Osteoblast (primary cell): ENCODE measurements at places on chromosomes 3 and 15.

- peak; percentile 91 for DNase-seq
These were observed at the start of gene RARB for GRCh38 chr3:25427942-25428788. TSS of gene RARB (plus strand) at chr3:25428263. CDS start at chr3:25428732, 469 bp downstream.

DNA sequence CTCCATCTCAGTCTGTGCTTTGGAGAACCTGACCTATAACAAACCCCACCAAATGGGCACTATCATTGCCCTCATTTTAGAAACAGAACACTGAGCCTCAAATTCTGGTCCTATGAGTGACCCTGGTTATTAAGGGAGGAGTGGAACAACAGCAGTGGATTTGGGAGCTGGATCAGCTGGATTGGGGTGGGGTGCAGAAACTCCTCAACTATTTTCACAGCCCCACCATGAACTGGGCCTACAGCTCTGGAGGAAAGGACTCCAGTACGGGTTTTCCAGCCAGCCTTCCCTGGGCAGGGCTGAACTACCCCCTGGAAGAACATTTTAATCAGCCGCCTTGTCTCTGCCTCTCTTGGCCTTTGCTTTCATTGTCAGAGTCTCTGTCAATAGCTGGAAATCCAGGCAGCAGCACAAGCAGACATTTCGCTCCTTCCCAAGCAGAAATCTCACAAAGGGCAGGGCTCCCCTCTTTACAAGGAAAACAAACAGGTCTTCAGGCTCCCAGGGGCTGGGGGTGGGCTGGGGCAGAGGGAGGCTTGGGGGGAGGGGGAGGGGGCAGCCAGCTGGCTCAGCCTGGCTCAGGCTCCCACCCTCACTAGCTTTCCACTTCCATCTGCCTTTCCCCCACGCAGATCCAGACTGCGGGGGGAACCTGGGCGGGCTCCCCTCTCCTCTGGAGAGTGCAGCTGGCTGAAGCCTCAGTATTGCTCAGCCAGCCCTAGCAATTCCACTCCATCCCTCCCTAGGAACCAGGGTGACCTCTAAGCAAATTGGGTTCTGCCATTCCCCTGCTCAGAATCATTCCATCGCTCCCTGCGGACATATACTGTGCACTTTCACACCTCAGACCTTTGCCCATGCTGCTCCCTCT is 13.7 kb upstream of the TLE3 start:
- DNase-seq: peak; percentile 94

GRCh38 chr3:16595778-16596177 is 9.4 kb downstream of the DAZL start:
- no peak for DNase-seq

DNA sequence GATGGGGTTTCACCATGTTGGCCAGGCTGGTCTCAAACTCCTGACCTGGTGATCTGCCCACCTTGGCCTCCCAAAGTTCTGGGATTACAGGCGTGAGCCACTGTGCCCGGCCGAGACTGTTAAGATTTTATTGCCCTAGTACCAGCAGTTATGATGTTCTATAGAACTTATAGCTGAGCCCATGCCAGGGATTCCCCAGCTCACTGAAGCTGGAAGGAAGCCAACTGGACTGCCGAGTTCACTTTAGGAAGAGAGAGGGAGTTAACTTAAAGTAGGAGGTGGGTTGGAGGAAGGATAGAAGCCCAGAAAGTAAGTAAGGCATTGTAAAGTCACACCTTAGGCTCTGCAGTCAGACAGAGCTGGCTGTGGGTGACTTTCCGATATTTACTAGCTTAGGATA is 101.1 kb upstream of the BOC start:
- DNase-seq: no peak

DNA sequence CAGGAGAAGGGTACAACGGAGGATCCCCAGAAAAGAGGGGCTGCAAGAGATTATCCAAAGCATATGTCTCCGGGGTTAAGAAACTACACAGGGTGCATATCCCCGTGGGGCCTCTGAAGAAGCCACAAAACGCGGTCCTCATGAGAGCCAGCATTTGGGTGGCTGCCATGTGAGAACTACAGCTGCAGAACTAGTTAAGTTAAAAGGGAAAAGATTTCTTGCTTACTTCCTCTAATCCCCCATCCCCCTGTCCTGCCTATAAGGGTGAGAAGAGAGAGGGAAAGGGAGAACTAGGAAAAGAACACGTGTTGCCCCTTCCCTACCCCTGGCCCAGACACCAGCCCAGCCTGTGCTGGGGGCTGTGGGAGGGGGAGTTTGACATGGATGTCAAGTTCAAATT is 70.4 kb upstream of the PCSK6 start:
- DNase-seq: no peak

GRCh38 chr3:50657407-50657806 is 17.3 kb upstream of the DOCK3 start:
- no peak for DNase-seq

- peak; percentile 78 for DNase-seq
These were observed 1.1 kb upstream of the PIK3CA start for GRCh38 chr3:179146911-179147513.

DNA sequence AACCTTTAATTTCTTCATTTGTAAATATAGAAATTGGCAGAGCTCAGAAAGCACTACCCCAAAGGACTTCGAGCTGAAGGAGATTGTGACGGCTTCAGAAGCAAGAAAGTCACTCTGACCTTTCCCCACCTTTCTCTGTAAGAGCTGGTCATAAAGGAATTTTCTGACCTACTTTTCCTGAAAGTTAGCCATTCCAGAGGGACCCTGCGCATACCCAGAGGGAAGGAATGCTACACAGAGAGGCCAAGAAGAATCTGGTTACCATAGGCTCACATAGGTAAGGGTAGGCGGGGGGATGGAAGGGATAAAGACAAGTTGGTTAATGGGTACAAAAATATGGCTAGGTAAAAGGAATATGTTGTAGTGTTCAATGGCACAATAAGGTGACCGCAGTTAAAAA is 1080.3 kb downstream of the ZPLD1 start:
- DNase-seq: no peak

DNA sequence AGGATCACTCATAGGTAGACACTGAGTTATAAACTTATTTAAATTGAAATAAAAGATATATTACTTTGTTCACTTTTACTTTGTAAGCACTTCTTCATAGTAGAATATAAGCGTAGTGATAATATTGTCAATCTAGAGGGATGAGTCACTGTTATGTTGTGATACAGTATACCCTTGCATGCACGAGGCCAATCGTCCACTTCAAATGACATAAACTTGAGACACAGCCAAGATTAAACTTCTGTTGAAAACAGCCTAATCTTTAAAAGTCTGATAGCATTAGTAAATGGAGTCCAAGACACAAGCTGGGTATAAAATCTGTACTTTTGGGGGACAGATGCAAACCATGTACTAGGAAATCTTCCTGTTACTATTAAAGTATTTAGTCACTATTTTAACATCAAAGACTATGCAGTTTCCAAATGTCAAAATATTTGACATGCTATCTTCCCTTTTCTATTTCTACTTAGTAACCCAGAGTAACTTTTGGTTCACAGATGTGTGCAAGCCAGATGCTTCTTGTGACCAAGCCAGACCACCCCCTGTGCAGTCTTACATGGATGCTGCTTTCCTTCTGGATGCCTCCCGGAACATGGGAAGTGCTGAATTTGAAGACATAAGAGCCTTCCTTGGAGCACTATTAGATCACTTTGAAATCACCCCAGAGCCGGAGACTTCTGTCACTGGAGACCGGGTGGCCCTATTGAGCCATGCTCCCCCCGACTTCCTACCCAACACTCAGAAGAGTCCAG is 85.3 kb downstream of the PIK3R4 start:
- DNase-seq: no peak

DNA sequence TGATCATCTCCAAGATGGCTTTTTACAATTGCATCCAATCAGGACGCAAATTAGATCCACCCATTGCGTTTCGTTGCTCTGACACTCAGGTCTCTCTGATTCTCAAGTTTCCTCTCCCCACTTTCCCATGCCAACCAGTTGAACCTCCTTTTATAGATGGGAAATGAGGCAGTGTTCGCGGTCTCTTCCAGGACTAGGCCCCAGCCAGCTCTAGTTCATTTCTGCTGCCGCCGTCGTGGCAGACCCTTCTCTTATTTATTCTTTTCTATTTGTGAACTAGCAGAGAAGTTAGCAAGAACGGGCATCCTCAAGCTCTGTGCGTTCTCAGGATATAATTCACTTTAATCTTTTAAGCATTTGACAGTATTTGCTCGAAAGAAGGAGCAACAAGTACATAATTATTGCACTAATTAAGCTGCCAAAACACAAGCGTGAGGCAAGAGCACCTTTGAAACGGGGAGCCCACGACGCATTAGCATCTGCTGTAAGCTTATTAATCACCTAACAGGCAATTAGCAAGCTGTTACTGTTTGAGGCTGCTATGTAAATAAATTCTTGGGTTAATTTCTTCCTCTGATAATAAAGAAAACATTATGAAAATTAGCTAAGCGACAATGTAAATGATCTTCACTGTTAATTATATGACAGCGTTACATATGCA is 246.4 kb upstream of the TLE3 start:
- DNase-seq: no peak

DNA sequence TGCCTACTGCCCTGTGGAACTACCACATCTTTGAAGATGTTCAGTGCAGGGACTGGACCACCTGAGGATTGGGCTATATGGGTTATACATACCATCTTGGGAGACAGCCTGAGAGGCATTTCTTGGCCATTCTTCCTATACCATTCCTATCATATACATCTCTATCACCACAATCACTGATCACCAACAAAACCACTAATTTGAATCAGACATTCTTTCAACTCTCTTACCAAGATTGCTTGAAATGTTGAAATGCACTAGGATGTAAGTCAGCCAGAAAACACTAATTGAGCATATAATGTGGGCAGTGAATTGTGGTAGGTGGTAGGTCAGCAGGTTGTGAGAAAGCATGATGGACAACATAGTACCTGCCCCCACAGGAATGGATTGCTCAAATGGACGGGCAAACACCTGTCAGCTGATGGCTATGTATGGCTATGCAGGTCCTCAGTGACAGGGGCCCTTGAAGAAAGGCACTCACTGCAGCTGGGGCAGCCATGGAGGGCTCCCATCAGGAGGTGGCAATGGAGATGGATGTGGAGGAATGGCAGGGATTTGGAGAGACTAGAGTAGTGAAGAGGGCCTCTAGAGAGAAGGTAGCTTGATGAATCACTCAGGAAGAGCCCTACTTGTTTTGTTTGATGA is 49.1 kb downstream of the AMOTL2 start:
- DNase-seq: no peak

GRCh38 chr3:35624698-35625097 is 14.6 kb upstream of the ARPP21 start:
- DNase-seq: no peak

- peak; percentile 23 for DNase-seq
These were observed 75.9 kb downstream of the STRIT1 start for GRCh38 chr3:155217591-155217990.

GRCh38 chr15:26073430-26074333 is 210.6 kb upstream of the ATP10A start:
- no peak for DNase-seq

- DNase-seq: peak; percentile 54
These were observed 20.1 kb downstream of the MAPKAPK3 start for GRCh38 chr3:50637011-50637410.

DNA sequence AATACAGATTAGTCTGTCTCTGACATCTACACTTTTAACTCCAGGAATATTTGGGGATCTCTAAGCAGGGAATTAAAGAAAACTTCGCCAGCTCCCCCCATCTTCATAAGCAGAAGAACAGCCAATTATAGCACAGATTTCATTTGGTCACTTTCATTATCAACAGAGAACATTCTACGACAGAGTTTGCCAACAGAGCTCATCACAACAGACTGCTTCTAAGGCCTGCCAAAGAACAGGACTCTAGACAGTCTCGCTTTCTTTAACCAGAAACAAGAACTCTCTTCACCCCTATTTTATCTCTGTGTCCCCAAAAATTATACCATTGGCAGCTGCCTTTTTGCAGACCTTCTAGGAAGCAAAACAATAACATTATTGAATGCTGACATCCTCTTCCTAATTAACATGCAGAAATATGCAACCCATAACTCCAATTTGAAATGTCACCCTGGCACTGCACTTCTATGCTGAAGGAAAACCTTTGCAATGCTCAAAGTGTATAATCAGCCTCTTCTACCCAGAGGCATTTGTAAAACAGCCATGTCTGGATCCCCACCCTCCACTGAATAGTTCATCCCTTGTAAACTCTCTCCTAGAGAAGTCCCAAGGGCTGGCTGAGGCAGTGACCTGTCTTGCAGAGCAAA is 552.8 kb downstream of the MAGI1 start:
- DNase-seq: no peak

GRCh38 chr15:31858026-31858425 is 172.3 kb upstream of the CHRNA7 start:
- DNase-seq: no peak

GRCh38 chr3:168123201-168124176 is 27.8 kb upstream of the GOLIM4 start:
- DNase-seq: no peak

- DNase-seq: no peak
These were observed 10.8 kb downstream of the PDHB start for GRCh38 chr3:58422756-58423325.

GRCh38 chr3:31802981-31803740 is 177.9 kb downstream of the OSBPL10 start:
- DNase-seq: no peak

DNA sequence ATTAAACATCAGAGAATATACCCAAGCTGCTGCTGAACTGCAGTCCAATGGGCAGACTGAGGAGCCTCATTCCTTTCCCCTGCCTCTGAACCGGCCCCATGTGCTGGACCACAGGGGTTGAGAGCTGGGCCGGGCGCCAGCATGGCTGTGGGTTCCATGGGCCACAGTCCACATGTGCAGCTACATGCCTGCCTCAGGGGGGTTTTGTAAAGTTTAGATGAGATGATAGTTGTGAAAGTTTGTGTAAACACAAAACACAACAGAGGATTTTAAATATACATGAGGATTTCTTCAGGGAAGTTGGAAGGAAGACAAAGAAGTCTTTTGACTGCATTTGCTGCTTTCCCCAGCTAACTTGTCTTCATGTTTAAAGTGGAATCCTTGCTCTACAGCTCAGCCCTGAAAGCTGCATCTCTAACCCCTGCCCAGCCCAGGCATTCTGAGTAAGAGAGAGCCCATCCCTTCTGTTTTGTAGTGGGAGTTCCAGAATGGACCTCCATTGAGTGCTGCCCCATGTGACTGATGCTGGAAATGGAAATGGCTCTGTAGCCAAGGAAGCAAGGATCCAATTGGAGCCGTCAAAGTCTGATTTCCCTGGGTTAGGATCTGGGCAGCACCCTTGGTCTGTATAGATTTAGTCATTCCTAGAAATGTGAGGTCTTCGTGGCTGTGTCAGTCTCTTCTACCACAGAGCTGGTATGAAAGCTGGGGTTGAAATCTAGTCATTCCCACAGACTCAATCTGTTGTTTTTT is 17.5 kb downstream of the SLC12A8 start:
- peak; percentile 85 for DNase-seq

- DNase-seq: no peak
These were observed 11.3 kb downstream of the PDIA5 start for GRCh38 chr3:123078101-123078500.

GRCh38 chr3:31129241-31129640 is 234.8 kb upstream of the GADL1 start:
- DNase-seq: no peak

GRCh38 chr3:43348852-43349574 is 62.7 kb downstream of the SNRK start:
- no peak for DNase-seq
